ENCODE measurements at places on chromosomes 4 and X.

DNA sequence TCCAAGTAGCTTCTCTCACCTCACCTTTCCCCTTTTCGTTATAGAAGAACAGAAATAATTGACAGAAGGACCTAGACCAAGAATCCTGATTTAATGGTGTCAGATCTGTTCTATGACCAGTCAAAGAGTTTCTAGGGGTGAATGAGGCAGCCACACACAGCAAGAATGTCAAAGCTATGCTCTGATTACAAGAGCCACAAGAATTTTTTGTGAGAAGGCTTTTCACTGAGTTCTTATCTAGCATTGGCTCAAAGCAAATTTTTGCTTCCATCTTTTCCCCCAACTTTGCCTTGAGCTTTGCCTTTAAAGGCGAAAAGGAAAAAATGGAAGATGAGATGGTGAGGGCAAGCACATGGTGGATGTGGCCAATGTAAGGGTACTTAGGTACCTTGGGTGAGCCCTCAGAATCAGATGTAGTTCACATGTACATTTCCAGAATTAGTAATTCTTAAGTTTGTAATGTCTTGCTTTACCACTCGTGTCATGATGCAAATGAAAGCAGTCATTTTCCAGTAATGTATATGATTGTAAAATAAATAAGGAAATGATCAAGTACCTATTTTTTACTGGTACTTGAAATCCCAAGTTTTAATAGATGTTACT, 23.5 kb downstream of the FMR1 start:
- DNase-seq, result no peak

- DNase-seq, result peak; percentile 14
Observed at GRCh38 chr4:6582889-6583490, 8.0 kb downstream of the MAN2B2 start.

DNA sequence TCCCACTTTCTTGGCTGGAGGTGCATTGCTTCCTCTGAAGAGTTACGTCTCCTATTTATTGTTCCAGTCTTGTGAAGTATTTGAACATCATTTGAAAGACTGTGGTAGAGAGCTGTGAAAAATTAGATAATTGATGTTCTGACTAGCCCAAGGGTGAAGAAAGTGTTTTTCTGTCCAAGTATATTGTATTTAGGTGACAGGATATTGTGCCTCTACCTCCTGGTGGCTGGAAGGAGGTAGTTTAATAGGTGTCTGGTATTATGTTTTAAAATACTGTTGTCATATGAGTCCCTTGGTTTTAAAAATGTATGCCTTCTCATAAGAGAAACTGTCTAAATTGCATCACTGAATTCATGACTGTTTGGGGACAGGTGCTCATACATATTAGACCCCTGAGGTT, 226.0 kb downstream of the SPRY1 start:
- no peak for DNase-seq

GRCh38 chr4:21858971-21859370, 89.6 kb downstream of the KCNIP4 start:
- no peak for DNase-seq

GRCh38 chrX:16834806-16835205, 35.4 kb downstream of the RBBP7 start:
- no peak for DNase-seq

GRCh38 chr4:61202638-61203435, 2.7 kb downstream of the ADGRL3 start:
- DNase-seq, result no peak

- DNase-seq, result no peak
Observed at GRCh38 chrX:150577174-150577573, 8.8 kb downstream of the MTM1 start.

DNA sequence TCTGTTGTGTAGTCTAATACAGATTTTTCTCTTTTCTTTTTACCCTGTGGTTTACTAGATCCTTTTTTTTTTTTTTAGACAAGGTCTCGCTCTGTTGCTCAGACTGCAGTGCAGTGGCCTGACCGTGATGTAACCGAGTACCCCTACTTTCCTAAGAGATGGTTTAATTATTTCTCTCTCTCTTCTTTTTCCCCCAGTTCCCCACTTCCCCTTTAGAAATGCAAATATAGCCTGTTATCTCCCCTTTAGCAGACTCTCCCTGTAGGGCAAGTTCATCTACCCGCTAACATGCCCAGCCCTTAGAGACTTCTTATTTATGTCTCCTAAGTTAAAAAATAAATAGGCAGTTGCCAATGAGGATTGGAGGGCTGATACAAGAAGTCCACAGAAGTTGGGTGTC, 4.5 kb downstream of the SNX25 start:
- DNase-seq, result no peak

DNA sequence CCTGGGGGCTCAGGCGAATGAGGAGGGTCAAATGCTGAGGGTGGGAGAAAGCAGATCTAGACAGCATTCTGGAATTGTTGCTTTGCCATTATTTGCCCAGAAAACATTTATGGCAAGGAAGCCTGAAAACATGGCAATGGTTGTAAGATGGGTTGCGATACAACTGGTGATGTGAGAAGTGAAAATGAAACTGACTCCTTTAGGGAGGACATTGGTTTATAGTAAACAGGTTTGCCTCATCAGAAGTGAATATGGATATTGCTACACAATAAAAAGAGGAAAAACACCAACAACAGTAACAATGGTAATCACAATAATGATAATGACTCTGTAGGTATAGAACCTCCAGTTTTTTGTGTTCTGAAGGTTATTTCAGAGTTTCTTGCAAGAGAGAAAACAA, 107.0 kb upstream of the TBC1D9 start:
- no peak for DNase-seq

GRCh38 chr4:143091862-143092261, 92.9 kb upstream of the USP38 start:
- no peak for DNase-seq

GRCh38 chr4:142265536-142265935, 580.6 kb downstream of the INPP4B start:
- DNase-seq, result peak; percentile 57

DNA sequence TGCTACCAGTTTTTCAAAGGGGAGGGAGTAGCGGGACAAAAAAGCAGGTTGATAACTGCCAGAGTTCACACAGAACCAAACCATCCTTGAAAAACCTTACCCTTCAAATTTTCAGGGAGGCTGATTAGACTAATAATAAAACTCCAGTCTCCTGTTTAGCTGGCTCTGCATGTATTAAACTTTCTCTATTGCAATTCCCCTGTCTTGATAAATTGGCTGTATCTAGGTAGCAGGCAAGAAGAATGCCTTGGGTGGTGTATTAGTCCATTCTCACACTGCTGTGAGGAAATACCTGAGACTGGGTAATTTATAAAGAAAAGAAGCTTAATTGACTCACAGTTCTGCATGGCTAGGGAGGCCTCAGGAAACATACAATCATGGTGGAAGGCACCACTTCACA, 18.1 kb upstream of the PLP1 start:
- DNase-seq, result no peak

DNA sequence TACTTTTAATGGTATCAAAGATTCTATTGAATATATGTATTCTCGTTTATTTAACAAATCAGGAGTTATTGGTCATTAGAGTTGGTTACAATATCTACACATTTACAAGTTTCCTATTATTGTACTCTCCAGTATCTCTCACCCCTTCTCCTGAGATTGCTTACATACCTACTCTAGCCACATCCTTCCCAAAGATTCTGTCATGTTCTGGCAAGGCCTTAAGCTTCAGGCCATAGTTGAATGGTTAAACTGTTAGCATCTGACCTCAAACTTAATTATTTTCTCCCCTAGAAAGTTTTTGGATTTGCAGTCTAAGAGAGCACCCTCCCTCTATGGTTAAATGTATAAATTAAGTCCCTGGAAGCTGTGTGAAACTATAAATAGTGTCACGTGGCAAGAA, 784.2 kb downstream of the GLUD2 start:
- DNase-seq, result no peak

GRCh38 chr4:122663814-122664610, 43.1 kb upstream of the IL21 start:
- DNase-seq, result no peak

DNA sequence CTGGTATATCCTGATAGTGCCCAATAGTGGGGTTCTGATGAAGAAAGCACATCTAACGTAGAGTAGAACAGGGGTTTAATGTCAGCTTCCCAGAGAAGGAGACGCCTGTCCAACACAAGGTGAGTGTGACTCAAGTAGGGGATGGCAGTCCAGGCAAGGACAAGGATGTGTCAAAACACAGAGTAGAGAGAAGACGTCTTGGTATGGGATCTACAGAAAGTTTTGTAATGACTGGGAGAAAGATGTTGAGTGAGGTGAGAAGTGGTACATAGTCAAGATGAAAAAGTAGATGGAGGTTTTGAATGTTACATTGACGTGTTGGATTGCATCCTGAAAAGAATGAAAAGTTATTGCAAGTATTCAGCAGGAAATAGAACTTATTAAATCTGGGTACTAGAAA, 124.4 kb downstream of the TMA16 start:
- no peak for DNase-seq

- no peak for DNase-seq
Observed at GRCh38 chrX:39731330-39731667, 366.5 kb downstream of the BCOR start.

DNA sequence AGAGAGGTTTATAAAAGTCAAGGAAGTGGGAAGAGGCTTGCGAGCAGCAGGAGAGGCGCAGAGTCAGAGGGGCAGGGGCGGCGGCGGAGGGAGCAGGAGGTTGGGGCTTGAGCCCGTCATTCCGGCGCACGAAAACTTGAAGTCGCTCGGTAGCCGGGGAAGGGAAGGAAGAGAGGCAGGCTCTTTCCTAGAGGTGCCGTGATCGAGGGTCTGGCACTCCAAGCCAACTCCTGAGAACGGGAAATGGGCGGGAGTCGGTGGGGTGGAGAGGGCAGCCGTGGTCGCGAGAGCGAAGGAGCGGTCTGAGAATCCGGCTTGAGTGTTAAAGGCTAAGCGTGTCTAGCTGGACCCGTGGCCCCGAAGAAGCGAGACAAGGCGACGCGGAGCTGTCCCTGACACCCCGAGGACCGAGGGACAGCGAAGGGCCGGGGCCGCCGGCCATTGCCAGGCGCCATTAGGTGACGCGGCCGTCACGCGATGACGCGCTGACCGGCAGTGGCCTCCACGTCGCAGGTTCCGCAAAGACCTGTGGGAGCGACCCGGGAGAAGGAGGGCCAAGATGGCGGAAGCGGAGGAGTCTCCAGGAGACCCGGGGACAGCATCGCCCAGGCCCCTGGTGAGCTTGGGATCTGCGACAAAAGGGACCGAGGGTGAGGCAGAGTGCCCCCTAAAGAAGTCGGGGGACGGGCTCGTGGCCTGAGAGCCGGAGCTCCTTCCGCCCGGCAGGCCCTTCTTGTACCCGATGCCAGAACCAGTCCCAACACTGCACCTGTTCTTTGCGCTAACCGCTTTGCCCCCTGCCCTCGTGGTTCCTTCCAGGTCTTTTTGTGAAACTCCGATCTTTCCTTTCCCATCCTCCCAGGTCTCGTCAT, at the start of gene YIPF6:
TSS of gene YIPF6 (plus strand) at position 544 of the 872 bp plus-strand sequence. CDS start at position 560, 16 bp downstream.
- DNase-seq, result peak; percentile 78

GRCh38 chrX:151153086-151153485, 23.3 kb upstream of the GPR50 start:
- no peak for DNase-seq
